ENCODE measurements at places on chromosomes 16 and 17.

GRCh38 chr16:47713225-47713595, 252.1 kb downstream of the PHKB start:
- DNase-seq: peak; percentile 60

DNA sequence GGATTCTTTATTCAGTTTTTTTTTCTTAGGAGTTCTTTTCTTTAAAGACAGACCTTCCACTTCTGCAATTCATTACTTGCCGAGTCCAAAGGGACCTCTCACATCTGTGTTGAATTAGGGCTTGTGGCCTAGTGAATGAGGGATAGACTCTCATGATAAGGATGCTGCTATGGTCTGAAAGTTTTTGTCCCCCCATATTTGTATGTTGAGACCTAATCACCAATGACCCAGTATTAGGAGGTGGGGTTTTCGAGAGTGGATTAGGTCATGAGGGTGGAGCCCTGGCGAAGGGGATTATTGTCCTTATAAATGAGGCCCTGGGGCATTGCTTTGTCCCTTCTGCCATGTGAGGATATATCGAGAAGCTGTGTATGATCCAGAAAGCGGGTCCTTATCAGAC, 9.5 kb downstream of the KRT12 start:
- DNase-seq: no peak

- DNase-seq: no peak
These were observed 103.4 kb downstream of the ZNF778 start for GRCh38 chr16:89320782-89321501.

DNA sequence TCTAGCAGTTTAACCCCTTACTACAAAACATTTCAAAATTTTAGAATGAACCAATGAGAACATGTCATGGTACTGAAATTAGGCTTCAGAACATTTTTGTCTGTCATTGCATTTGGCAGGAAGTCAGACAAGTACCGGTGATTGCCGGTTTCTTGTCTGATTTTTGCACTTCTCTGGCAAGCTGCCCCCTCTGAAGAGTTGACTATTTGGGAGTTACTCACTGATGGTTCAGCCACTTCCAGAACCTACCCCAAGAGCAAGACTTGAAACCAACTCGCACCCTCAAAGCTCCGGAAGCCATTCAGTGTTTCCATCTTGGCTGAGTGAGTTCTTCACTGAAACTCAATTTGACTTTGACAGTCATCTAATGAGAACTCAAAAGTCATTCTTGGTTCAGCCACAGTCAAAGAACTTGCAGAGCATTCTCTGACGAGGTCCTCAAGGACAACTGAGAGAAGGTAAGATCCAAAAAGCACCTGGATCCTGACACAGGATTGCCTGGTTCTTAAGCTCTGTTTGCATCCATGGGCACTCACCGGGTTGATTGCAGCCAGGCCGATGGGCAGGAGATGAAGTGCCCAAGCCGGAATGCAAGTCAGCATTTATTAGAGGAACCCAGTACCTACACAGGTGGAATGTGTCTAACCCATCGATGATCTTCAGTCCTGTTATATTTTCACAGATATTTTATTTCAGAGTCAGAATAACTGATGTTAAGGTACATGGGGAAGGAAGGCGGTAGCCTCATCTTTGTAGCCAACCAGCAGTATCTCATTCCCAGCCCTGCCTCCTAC, 93.6 kb downstream of the USP22 start:
- DNase-seq: no peak

DNA sequence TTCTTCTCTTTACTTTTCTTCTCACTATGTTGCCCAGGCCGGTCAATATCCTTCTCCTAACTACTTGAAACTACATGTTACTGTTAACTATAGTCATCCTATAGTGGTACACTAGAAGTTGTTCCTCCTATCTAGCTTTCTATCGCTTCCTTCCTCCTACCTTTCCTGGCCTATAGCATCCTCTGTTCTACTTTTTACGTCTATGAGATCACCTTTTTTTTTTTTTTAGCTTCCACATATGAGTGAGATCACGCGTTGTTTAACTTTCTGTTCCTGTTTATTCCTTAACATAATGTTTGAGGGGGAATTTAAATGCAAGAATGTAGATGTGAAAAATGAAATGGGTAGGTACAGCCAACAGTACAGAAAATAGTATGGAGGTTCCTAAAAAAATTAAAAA, 30.5 kb upstream of the YPEL2 start:
- DNase-seq: no peak

DNA sequence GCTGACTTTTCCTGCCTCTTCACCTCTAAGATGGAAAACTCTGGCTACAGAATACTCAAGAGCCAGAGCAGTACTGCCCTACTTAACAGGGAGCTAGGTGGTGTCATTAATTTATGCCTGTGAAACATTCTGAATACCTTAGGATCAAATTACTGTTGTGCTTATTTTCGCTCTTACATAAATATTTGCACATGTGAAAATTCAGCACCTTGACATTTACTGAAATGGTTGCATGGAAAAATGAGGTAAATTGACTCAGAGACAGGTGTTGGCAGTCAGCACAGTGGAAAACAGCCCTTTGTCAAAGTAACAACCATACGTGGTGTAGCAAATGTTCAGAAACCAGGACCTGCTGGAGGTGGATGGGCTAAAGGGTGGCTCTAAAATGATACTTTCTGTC, 193.6 kb downstream of the CDH8 start:
- DNase-seq: no peak

GRCh38 chr16:67268136-67268579, 11.2 kb upstream of the PLEKHG4 start:
- DNase-seq: peak; percentile 87

GRCh38 chr17:60724647-60725046, 47.0 kb downstream of the BCAS3 start:
- no peak for DNase-seq

- no peak for DNase-seq
These were observed 245.0 kb upstream of the CACNG5 start for GRCh38 chr17:66589892-66590291.

GRCh38 chr16:3589441-3589921, 12.3 kb upstream of the NLRC3 start:
- DNase-seq: no peak

DNA sequence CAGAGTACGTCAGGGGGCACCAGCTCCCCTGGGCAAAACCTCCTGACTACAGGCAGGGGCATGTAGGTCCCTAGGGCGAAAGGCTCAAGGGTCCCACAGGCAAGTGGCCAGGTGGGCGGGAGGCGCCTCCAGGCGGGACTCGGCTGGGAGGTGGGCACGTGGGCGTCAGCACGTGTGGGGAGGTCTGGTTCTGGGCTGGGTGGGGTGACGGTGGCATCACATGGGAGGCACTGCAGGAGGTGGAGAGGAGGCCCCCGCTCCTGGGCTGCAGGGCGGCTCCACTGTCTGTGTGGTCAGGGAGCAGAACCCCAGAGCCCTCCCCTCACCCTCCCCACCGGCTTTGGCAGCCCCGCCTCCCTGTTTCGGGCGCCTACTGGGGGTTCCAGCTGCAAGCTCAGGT, 52.7 kb downstream of the ACTG1 start:
- DNase-seq: no peak

DNA sequence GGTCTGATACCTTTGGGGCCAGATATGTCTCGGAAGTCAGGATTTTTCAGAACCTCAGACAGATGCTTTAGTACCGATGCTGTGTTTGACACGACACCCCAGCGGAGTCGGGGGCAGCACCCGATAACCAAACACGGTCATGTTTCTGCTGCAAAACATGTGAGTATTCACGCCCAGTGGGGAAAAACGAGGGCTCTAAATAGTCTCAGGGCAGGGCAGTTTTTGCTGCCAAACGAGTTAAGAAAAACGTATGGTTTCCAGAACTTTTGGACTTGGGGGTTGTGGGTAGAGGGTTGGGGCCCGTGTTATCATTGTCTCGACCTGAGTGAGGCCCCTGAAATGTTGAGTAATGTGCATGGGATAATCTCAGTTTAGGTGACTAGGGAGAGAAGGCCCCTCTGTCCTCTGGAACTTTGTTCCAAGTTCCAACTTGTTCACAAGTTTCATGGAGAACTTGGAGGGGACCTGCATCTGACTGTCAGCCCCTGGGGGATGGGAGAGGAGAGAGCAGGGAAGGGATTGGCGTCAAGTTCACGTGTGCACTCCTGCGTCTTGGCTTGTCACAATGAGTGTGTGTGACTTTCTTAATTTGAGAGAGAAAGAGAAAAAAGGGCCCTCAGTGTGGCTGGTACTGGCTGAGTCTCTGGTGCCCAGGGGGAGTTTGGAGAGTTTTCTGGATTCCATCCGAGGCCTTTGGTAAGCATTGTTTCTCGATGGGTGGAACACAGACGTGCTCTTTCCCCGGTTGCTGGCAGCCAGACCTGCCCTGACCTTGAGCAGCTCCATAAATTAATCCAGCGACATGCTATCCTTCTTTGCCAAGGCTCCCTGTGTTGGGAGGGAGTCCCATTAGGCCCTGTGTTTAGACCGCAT, 83.9 kb upstream of the CIBAR2 start:
- no peak for DNase-seq

- no peak for DNase-seq
These were observed 93.3 kb downstream of the HELZ start for GRCh38 chr17:67151717-67152116.

GRCh38 chr17:7328009-7328408, 1.1 kb downstream of the NEURL4 start:
- no peak for DNase-seq

- peak; percentile 89 for DNase-seq
These were observed 54.2 kb downstream of the PLD6 start for GRCh38 chr17:17151962-17152361.

GRCh38 chr16:84982434-84982833, 28.9 kb downstream of the ZDHHC7 start:
- no peak for DNase-seq

GRCh38 chr17:63910096-63910495, 962 bp downstream of the CSHL1 start:
- DNase-seq: no peak

- no peak for DNase-seq
These were observed 1.2 kb downstream of the TMEM238L start for GRCh38 chr17:10802496-10803284.

- DNase-seq: no peak
These were observed 923 bp downstream of the GDPD3 start for GRCh38 chr16:30112197-30113030.

- DNase-seq: no peak
These were observed 36.7 kb downstream of the CMIP start for GRCh38 chr16:81481207-81481821.

DNA sequence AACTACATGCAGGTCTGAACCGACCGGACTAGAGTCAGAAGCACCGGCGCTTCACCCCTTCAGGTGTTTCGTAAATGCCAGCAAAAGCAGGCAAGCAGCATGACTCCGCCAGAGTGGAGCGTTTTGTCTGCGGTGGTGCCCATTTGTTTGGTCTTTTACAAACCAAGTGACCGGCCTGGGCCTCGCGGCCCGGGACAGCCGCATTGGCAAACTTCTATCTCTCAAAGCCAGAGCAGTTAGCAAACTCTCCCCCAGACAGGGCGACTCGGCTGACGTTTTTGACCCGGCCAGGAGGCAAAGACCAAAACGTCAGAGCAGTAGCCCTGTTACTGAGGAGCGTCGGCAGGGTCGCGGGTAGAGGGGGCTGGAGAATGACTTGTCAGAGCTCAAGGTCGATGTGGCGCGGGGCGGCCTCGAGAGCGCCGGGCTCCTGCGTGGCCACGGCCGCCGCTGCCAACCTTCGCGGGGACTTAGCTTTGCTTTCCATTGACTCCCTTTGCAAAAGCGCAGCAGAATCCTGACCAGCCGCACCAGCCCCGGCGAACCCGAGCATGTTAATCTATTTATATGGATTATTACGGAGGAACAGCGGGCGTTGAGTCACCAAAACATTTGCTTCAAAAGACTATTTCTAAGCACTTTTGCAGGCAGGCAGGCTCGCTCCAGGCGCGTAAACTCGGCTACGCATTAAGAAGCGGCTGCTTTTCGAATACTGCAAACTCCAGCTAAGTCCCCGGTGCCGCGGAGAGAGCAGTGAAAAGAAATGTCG, 763 bp upstream of the SOX9 start:
- no peak for DNase-seq

DNA sequence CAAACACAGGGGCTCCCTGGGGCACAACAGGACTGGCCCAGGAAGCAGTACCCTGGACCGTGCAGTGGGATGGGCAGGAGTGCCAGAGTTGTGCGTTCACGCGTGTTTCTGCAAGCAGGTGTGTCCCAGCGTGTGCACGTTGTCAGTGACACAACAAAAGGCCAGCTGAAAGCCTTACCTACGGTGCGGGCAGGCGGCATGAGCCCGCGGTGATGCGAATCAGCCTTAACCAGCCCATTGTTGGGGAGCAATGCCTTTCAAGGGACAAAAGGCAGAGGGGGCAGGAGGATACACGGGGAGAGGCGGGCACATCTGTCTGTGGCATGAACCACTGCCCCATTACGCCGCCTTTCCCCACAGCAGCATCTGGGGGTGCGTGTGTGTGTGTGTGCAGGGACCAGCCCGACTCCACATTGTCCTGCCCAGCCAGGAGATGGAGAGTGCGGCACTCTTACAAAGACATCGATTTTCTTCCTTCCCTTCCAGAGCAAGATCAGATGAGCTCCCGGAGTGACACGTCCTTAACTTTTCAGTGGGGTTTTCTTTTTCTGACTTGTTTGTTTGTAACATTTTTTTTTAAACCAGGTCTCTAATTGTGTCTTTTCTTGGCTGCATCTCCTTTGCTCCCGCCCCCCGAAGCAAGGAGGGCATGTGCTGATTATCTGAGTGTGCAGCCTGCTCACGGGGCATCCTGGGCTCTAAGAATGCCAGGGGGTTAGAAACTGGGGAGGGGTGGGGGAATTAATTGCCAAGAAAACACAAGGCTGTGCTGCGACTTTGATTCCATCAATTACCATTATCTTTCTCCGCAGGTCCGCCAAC, 158.1 kb downstream of the ZNF423 start:
- no peak for DNase-seq

DNA sequence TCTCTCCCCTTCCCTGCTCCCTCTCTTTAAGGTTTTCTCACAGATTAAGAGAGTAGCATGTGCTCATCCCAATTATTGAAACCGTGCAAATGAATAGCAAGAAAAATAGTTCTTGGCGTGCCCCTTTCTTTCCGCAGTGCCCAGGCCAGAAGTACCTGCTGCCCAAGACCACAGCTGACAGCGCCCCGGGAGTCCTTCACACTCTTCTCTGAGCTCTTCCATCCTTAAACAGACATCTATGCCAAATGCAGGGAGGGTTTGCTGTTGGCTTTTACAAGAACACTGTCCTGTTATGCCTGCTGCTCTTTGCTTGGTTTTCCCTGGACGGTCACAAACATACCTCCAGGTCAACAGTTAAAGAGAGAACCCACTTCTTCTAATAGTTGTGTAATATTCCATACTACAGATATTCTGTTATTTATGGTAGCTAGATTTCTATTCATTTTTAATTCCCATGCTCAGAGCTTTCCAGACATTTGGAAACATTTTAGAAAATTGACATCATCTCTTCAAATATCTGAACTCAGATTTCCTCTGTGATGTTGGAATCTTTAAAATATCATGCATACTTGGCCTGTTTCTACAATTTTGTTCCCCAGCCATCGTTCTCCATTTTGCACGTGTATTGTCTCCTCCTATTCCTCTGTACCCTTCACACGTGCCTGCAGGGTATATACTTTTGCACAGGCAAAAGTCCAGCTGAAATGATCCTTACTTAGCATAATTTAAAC, 416.7 kb downstream of the WWOX start:
- DNase-seq: no peak

DNA sequence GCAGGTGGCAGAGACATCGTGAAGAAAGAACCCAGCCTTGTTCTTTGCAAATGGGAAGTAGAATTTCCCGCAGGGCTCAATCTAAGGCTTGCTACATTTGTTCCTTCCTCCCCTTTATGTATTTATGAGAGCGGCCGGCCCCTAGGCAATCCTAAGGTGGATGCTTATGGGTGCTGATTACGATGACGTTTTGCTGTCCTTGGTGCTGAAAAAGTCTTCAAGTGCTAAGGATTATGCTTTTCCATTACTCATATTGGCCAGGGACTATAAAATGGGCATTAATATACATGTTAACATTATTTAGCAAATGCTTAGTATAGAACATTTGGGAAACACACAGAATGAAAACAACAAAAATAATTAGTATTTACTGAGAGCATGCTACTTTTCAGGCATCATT, 313.3 kb upstream of the XYLT1 start:
- no peak for DNase-seq

All from endothelial cell of umbilical vein (primary cell).